CD14-positive monocyte (primary cell): ENCODE measurements at places on chromosomes 2 and 18.

DNA sequence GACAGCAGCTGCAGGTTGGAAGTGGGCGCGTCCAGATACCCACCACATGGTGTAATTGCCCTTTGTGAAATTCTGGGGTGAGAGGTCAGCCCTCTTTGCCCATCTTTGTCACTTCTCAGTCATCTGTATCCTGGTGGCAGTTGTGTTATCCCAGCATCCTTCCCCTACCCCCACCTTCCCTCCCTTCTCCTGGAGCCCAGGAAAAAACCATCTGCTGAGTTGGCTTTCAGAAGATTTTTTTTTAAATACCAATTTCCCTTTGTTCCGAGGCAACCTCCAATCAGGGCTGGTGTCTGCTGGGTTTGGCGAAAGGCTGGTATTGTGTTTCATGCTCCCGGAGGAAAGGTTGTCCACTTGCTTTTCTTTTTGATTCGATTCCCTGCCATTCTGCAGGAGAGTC lies 35.2 kb downstream of the SETBP1 start:
- no peak for DNase-seq

DNA sequence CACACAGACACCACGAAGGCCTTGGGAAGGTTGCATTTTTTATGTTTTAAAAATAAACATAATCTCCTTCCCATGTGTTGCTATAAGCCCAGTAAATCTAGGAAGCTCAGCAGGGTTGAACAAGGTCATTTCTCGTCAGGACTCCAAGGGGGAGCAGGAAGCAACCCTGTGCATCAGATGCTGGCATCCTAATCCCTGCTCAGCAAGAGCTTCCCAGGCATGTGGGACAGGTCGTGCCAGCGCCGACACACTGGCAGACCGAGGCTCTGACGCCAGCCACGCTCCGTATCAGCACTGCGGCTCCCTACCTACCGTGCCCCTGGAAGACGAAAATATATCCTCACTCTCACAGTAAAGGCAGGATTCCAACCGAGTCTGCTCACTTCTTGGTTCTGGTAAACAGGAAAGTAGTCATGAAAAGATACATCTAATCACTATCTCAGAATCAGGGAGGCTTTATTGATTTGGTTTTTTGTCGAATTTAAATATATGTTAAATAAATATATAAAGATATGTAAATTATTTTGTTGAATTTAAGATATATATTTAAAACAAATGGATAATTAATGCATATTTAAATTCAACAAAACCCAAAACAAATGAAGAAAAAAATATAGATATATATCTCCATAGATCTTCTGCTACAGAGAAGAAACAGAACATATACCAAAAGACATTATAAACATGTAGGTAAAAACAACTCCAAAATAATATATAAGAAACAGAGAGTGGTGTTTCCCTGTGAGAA lies 61.4 kb downstream of the TXNL1 start:
- DNase-seq = no peak

- no peak for DNase-seq
Observed at GRCh38 chr2:47194410-47194809, 39.3 kb upstream of the STPG4 start.

GRCh38 chr18:34709104-34709503 lies 994 bp upstream of the DTNA start:
- DNase-seq = peak; percentile 60

DNA sequence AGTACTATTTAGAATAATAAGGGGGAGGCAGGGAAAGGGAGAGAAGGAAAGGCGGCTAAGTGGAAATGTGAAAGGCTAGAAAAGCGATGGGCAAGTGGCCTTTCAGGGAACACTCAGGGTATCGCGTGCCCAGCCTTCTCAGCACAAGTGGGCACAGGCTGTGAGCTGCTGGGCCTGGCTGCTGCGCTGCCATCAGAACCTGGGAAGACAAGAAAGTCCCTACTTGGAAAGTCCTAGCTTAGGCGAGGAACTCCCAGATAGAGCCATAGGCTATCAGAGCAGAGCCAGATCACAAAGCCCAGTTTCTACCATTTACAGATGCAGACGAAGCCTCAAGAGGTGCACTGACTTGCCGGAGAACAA lies 9.8 kb upstream of the FZD7 start:
- no peak for DNase-seq

DNA sequence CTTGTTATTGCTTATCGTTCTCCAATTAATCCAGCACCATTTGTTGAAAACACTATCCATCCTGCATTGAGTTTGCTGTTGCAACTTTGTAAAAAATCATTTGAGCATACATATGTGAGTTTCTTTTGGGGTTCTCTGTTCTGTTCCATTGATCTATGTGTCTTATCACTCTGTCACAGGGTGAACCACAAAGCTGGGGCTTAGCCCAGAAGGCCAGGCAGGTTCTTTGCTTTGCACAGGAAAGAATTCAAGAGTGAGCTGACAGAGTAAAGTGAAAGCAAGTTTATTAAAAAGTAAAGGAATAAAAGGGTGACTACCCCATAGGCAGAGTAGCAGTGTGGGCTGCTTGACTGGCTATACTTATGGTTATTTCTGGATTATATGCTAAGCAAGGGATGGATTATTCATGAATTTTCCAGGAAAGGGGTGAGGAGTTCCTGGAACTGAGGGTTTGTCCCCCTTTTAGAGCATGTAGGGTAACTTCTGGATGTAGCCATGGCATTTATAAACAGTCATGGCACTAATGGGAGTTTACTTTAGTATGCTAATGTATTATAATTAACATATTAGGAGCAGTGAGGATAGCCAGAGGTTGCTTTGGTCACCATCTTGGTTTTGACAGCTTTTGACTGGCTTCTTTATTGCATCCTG lies 46.8 kb downstream of the RNF138 start:
- no peak for DNase-seq

GRCh38 chr2:212979799-212980198 lies 171.6 kb downstream of the IKZF2 start:
- DNase-seq = no peak

- DNase-seq = no peak
Observed at GRCh38 chr2:62743506-62743905, 38.0 kb downstream of the EHBP1 start.
